ENCODE measurements at places on chromosomes 2 and 18.

DNA sequence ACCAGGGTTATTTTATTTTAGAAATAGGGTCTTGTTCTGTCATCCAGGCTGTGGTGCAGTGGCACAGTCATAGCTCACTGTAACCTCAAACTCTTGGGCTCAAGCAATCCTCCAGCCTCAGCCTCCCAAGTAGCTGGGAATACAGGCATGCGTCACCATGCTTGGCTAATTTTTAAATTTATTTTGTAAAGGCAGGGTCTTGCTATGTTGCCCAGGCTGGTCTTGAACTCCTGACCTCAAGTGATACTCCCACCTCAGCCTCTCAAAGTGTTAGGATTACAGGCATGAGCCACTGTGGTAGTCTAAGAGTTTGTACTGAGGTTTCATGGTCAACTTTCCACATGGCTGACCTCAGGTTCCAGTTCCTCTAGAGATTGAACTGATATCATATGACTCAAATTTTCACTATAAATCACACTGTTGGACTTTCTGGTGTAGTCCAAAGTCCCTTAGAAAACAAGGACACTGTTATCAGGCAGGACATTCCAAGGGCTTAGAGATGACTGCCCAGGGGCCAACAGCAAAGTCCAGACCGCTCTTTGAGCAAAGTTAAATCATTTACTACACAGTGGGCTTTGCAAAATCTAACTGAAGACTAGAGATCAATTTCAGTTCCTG lies 82.0 kb upstream of the MEX3C start:
- no peak for DNase-seq

DNA sequence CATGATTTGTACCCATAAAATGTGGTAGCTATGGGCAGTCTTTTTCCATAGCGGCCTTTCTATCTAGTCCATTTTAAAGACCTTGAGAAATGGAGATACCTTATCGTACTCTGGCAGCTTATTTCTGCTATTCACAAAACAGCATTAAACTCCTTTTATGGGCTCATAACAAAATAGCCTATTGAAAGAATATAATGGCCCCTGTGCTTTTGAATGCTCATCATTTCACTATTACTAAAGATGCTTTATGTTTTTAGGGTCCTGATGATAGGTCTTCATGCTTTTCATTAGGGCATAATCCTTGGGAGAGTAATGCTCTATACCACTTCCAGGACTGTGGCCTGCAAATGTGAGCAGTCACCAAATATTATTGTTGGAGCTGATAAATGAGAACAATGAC lies 7.3 kb upstream of the TMEM178A start:
- no peak for DNase-seq

DNA sequence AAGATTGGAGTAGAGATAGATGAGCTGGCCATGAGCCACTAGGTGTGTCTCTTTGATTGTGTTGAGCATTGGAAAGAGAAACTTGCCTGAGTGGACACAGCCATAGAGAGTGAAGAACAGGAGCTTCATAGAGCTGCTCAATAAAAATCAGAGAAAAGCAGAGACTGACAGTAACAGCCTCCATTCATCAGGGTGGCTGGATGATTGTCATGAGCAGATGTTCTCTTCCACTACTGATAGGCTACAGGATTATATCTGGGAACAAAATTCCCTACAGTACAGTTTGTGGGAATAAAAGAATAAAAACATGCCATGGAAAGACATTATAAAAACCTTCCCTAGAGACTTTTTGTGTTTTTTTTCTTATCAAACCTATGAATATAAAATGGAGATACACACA lies 404.8 kb upstream of the ACVR2A start:
- DNase-seq = no peak

GRCh38 chr2:181542170-181542569 lies 85.0 kb downstream of the ITGA4 start:
- DNase-seq = no peak

DNA sequence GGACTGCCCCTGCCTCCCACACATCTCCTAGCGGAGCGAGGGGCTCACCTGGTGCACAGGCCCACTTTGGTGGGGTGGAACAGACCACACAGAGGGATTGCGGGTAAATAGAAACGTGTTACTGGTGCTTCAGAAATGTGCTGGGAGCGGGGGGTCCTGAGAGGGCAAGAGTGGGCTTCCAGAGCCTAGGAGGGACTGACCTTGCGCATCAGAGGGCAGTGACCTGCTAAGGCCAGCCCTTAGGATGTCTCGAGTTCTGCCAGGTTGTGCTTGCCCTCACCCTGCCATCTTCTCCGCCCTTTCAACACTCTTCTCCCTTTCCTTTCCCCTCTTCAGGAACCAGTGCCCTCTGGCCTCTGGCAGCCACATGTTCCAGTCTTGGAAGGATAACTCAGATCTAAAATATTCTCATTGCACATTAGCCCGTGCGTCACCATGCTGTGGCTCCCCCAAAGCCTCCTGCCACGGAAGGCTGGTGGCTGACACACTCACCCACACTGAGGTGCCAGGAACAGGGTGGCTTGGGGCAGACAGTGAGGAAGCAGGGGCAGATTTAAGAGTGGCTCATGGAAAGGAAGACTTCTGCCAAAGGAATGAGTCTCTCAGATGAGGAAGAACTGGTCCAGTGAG lies 89.6 kb downstream of the MCFD2 start:
- no peak for DNase-seq

- no peak for DNase-seq
Observed at GRCh38 chr18:74368901-74369705, 53.5 kb downstream of the C18orf63 start.

GRCh38 chr2:144663207-144663606 lies 143.3 kb upstream of the ZEB2 start:
- DNase-seq = no peak

GRCh38 chr2:150133623-150134022 lies 353.8 kb downstream of the RND3 start:
- no peak for DNase-seq

DNA sequence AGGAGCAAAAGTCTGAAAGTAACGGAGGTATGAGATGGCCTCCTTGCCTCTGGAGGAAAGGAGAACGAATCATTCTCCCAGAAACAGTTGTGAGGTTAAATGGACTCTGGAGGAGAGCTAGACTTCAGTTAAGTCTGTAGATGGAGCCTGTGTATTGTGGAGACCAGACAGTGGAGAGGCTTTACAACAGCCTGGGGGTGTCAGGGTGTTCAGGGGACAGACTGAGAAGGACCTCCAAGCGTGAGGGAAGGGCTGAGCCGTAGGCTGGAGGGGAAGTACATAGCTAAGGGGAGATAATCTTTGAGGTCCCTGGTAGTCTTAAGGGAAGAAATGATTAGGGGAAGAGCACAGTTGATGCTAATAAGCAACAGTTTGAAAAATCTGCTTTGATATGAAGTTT lies 76.6 kb downstream of the GALNT1 start:
- DNase-seq = no peak

GRCh38 chr18:8443505-8443904 lies 165.7 kb upstream of the RAB12 start:
- no peak for DNase-seq

GRCh38 chr2:105432749-105433148 lies 33.9 kb upstream of the FHL2 start:
- DNase-seq = no peak

- no peak for DNase-seq
Observed at GRCh38 chr2:101619191-101619591, 78.3 kb upstream of the MAP4K4 start.

DNA sequence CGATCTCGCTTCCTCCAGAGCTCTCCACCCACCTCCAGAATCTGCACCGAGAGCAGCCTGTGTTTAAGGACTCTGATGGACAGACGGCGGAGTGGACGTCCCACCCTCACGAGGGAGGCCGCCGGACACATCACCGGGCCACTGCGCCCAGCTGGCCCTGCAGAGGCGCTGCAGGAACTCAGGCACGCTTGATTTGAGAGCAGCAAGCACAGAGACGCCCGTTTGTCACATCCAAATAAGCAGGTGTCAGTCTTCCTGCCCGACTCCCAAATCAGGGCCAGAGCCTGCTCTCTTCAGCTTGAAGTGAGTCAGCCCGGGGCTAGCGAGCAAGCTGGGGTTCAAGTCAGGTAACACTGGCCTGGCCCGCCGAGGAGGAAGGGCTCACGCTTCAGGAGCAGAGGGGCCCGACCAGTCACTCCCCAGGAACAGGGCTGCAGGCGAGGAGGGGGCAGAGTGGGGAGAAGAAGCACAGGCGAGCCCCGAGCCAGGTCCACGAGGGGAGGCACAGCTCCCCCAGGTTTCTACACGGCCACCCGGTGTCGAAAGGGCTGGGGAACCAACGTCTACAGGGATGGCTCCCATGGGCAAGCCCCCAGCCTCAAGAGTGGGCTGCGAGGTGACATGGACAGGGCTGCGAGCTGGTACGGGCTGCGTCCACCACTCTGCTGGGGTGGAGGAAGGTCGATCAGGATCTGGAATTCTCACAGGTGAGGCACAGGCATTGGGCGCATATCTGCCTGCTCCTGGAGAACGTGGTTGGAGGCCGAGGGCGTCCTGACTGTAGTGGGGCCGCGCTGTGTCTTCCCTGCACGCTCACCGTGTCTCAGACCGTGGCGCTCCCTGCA lies 52.5 kb upstream of the CTDP1 start:
- no peak for DNase-seq

DNA sequence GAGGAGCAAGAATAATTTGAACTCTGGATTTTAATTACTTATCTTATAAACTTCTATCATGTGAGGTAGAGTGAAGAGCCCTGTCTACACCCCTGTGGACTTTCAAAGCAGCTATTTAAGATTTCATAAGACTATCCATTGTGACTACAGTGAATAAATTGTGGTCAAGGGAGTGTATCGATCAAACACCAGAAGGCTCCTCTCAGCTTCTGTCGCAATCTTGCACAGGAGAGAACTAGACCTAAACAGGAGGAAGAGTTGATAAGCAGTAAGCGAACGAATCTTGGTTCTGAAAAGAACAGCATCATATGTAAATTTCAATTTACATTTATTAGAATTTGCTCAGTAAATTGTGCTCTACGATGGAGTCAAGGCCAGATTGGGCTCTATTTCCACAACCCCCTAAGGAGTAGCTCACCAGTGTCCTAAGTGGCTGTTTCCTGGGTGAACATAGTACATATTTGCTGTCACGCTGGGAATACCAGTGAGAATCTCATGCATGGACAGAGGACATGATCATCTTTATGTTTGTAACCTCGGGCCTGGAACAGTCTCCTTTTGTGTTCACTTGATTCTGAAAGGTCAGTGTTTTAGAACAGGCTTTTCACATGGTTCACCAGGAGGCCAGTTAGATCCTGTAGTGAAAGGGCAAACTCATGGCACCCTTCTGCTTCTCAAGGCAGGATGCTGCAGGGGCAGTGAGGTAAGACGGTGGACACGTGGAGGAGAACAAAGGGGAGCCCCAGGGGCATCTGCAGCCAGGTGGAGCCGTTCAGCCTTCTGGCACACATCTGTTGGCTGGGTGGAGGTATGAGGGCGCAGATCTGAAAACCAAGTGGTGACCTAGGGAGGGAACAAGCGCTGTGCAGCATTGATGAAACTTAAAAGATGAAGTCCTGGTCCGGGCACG lies 33.3 kb downstream of the NPAS2 start:
- no peak for DNase-seq

DNA sequence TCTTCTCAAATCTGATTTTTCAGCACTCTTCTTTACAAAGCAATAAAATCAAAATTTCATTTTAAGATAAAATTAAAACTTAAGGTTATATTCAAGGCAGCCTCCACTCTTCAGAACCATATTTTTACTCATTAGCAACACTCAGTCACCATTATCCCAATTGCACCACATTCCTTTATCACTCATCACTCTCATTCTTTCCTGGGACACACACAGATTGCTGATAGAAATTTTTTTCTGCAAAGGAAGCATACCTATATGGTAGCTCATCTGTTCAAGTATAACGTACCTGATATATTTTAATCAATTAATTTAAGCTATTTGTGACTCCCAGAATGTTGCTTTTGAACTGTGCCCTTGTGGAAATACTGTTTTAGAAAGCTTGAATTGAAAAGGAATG lies 1559.3 kb upstream of the ZEB2 start:
- DNase-seq = no peak

DNA sequence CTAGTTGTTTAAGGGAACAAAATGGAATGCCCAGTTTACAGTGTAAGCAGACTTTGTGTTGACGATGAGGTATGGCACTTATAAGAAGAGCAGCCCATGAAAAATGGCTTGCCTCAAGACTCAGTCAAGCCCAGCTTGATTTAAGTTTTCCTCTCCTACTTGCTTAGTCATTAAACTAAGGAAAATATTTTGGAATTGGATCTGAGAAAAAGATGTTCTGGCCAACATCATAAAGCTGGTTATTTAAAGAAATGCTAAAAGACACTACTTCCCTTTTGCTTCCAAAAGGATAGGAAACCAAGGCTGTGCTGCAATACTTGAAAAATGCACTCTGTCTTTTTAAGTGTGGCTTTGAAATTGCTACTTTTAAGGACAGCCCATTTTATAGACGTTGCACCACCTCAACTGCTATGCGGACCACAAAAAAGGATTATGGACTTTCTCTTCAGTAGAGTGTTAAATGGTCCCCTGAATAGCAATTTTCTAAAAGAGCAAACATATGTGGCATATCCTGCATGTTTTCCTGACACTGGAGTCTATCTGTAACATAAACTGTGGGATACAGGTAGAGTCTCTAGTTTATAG lies 32.1 kb downstream of the CCDC141 start:
- DNase-seq = no peak

- no peak for DNase-seq
Observed at GRCh38 chr2:166572937-166573336, 78.9 kb upstream of the SCN7A start.

- no peak for DNase-seq
Observed at GRCh38 chr2:43086451-43087221, 139.8 kb downstream of the ZFP36L2 start.

DNA sequence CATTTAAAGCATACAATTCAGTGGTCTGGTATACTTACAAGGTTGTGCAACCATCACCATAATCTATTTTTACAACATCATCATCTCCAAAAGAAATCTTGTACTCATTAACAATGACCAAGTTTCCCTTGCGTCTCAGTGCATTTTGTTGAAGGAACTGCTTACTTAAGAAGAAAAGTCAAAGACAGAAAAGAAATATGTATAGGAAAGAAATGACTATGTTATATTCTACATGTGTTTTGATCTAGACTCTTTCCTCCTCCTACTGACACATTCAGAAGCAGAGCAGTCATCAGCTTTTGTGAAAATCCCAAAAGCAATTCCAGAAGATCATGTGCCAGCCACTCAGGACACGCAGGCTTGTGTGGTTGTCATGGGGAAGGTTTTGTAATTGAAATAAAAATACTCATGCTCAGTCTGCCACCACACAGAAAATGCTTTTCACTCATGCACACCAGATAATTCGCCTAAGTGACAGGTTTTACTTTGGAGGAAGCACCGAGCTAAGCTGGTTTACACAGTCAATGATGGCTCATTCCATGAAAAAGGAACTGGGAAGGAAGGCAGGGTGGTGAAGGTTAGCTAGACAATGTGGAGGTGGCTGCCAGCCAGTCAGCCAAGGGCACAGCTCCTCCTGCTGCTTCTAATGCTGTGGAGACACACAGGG lies 158.5 kb upstream of the REV1 start:
- DNase-seq = no peak

DNA sequence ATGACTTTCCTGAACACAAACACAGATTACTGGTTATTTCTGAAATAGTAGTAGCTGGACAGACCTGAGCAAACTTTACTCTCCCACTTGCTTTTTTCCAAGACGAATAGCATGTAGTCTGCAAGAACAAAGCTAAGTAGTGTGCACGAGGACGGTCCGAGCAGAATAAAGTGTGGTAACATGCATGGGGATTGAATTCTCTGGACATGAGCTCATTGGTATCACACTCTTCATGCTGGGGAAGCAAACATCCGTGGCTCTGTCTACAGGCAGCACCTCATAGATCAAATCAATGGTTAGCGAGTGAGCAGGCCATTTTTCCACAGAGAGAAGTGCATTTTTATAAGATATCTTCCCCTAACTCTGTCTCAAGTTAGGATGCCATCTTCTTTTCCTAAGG lies 164.8 kb upstream of the STK17B start:
- DNase-seq = no peak

GRCh38 chr2:239310401-239311061 lies 90.3 kb downstream of the HDAC4 start:
- DNase-seq = no peak
